H54 (cell line): ENCODE measurements at places on chromosomes 3 and 15.

GRCh38 chr3:129440618-129441190 is 680 bp downstream of the IFT122 start:
- DNase-seq: no peak

DNA sequence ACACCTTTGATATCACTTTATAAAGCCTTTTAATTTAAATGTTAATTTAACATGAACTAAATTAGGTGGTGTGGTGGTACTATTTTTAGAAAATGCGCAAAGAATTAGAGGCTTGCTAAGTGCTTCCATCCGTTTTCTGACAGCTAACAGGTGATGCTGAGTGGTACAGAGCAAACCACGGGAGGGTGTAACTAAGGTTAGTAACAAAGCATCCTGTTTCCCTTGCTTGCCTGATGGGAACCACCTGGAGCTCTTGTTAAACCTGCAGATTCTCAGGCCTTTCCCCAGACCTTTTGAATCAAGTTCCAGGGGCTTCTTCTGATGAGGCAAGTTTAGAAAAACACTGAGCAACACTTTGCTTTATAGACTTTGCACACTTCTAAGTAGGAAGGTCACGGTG is 101.0 kb downstream of the ATG7 start:
- no peak for DNase-seq

- DNase-seq: no peak
These were observed 27.4 kb upstream of the SRGAP3 start for GRCh38 chr3:9276761-9277370.

GRCh38 chr3:27861046-27862036 is 139.2 kb upstream of the EOMES start:
- DNase-seq: no peak

- DNase-seq: no peak
These were observed 63.2 kb upstream of the RAD18 start for GRCh38 chr3:9026320-9027045.

- no peak for DNase-seq
These were observed 67.6 kb upstream of the GCNT3 start for GRCh38 chr15:59543721-59544547.

DNA sequence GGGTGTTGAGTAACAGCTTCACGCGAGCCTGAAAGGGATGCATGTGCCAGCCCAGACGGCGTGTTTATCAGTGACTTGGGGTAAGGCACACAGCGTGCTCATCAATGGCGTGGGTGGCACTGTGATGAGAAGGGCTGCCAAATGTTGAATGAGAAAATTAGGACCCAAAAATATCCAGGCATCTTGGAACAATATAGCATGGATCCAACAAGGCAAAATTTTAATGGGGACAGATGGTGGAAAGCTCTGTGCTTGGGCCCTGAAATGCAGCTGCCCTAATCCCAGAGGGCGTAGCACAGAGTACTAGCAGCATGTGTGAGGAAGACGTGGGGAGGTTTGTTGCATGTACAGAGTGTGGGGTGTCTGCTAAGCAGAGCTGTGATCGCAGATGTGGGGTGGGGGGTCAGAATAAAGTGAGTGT is 48.9 kb downstream of the SSUH2 start:
- no peak for DNase-seq

GRCh38 chr3:10489746-10490483 is 15.5 kb downstream of the ATP2B2 start:
- no peak for DNase-seq

GRCh38 chr15:37199545-37199944 is 99.2 kb upstream of the MEIS2 start:
- DNase-seq: no peak

DNA sequence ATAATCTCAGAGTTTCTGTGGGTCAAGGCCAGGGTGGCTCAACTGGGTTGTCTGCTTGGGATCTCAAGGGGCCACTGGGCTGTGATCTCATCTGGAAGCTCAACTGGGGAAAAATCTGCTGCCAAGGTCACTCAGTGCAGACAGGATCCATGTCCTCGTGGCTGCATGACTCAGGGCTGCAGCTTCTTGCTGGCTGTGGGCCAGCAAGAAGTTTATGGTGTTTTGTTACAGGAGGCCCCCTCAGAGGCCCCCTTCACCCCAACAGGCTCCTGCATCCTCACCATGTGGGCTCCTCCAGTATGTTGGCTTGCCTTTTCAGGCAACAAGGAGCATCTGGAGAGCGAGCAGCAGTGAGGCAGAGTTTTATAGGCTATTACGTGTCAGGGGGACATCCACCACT is 14.6 kb downstream of the OCA2 start:
- DNase-seq: no peak

DNA sequence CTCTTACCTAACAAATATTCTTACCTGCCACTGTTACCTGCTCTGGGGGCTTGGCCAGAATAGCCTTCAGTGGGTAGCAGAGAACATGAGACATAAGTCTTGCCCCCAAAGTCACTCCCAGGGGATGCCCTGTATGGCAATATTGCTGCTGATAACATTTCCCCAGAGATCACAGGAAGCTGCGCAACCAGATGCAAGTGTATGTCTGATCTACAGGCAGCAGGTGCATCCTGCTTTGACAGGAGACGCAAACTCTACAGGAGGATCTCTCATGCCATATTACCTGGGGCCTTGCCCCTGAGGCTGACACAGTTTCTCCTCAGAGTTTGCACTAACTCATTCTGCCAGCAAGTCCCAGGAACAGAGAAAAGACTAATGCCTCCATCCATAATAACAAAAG is 174.4 kb upstream of the LPP start:
- DNase-seq: no peak

GRCh38 chr3:120622457-120622856 is 26.3 kb downstream of the NDUFB4 start:
- DNase-seq: no peak

- DNase-seq: no peak
These were observed 53.2 kb upstream of the KLF13 start for GRCh38 chr15:31273258-31273941.

DNA sequence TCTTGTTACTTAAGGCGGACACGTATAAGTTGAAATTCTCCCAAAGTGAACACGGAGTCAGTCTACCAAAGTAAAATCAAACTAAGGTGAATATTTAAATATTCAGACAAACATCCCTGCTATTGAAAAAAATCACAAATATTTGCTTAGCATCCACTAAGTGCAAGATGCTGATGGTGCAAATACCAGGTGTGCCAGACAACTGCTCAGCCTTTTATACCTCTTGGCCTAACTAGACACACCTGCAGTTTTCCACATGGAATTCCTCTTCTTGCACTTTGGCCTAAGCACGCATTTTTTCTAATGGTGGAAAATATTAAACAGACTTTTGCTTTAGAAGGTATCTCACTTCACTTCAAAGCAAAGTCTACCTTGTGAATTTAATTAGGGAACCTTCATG is 84.1 kb upstream of the ICE2 start:
- no peak for DNase-seq

DNA sequence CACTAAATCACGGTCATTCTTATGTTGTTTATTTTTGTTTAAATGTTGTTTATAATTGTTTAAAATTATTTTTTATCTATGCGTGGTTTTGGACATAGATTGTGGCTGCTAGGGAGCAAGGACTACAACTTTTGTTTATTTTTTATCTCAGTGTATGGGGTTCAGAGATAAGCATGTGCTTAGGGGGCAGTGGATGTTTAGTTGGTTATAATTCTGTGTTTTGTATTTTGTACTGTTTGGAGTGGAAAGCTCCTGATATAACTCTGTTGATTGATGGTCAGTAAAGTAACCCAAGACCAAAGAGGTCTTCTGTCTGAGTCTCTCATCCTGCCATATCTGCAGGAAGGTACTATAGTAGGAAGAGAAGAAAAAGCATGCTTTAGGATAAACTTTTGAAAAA is 36.5 kb upstream of the NPHP3 start:
- DNase-seq: no peak

GRCh38 chr3:112814266-112814665 is 32.4 kb downstream of the CD200R1L start:
- peak; percentile 5 for DNase-seq

DNA sequence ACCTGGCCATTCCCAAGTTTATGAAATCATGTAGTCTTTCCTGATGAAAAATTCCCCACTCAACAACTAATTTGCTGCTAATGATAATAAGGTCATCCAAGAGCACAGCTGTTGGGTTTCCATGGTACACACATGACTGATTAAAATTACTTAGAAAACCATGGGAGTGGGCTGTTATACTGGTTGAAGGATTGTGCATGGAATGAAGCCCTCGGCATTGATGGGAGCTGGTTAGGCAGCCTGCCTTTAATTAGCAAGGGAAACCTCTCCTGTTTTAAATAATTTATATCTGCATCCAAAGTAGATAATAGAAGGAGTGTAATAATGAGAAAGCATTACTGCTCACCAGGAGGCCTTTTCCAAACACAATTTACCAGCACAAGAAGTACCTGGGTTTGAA is 235.1 kb upstream of the CFAP20DC start:
- DNase-seq: no peak
